Right ventricle myocardium superior (tissue), 1 donor: ENCODE measurements at places on chromosomes 3 and 15.
A peak's percentile ranks its signal among the peaks of the same experiment; 100 is the strongest.

- DNase-seq, result no peak
Measured at GRCh38 chr15:93987068-93987467, 244.3 kb upstream of the MCTP2 start.

DNA sequence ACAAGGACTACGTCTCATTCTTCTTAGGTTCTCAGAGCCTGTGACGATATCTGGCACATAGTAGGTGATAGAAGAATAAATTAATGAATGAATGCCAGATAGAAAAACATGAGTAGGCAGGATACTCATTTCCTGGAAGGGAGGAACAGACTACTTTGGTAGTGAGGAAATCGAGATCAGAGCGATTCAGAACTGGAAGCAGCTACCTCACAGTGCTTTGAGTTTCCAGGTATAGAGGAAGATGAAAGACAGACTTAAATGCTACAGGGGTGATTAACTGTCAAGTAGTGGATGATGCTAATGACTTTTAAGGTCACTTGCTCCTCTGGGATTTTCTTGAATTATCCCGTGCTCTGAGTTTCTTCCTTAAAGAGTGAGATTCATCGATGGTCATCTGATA, 951.5 kb upstream of the CFAP20DC start:
- no peak for DNase-seq

- DNase-seq, result no peak
Measured at GRCh38 chr3:41630708-41631107, 331.2 kb downstream of the ULK4 start.

DNA sequence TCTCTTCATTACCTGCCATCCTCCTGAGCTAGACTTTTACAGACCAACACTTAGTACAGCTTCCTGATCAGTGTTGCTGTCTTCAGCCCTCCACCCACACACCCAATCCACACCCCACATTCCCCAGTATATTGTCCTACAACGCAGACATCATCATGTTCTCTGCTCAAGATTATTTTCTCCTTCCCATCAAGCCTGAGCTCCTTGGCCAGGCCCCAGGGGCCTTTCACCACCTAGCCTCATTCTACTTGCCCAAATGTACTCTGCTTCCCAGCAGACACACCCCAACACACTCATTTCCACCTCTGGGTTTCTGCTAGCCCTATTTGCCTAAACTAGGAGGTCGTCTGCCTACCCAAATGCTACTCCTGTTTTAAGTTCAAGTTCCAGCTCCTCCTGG, 37.0 kb downstream of the DAPK2 start:
- peak; percentile 80 for DNase-seq

DNA sequence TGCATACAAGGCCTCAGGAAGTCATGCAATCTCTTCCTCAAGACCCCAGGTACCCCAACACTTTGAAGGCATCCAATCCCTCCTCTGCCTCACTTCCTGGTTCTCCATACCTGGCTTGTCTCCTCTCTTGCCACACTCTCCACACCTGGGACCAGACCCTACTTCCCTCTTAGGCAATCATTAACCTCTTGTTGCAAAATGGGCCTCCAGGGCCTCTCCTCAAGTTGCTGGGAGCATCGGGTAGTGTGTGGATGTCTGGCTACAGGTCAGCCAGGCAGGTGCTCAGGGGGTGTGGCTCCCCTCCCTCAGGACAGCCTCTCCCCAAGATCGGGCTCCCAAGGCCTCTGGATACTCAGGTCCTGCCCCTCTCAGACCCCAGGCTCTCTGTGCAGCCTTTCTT, 8.6 kb downstream of the PLA2G4E start:
- no peak for DNase-seq

DNA sequence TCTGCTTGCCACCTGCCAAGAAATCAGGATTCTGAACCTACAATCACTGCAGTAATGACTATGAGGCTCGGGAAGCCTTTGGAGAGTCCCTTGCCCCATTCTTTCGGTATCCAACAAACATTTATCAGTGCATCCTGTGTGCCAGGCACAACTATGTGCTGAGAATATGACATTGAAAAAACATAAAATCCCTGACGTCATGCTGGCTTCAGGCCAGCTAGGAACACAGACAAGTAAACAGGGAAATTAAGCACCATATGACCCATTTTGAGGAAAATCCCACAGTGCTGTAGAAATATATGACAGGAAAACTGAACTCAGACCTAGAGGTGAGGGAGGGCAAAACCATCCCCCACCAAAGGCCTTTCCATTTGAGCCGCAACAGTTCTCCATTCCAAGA, 34.1 kb upstream of the DET1 start:
- DNase-seq, result no peak

GRCh38 chr15:25624504-25625177, 185.8 kb upstream of the UBE3A start:
- DNase-seq, result peak; percentile 74

- no peak for DNase-seq
Measured at GRCh38 chr3:156150434-156151066, 30.2 kb downstream of the KCNAB1 start.

DNA sequence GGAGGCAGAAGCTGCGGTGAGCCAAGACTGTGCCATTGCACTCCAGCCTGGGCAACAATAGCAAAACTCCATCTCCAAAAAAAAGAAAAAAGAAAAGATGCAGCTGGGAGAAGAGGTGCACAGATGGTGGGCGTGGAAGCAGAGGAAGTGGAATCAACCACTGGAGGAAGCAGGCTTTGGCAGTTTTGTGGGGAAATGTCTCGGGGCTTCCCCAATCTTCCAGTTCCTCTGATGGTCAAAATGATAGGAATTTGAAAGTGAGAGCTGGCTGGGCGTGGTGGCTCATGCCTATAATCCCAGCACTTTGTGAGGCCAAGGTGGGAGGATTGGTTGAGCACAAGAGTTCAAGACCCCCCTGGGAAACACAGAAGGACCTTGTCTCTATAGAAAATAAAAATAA, 48.1 kb upstream of the SMAD3 start:
- DNase-seq, result no peak

- peak; percentile 88 for DNase-seq
Measured at GRCh38 chr3:52471371-52472238, 16.2 kb downstream of the NISCH start.

GRCh38 chr3:95082191-95082590, 1019.3 kb downstream of the NSUN3 start:
- DNase-seq, result no peak

- DNase-seq, result no peak
Measured at GRCh38 chr3:37129871-37130270, 44.5 kb downstream of the LRRFIP2 start.

GRCh38 chr3:99648516-99648915, 10.1 kb downstream of the COL8A1 start:
- no peak for DNase-seq

DNA sequence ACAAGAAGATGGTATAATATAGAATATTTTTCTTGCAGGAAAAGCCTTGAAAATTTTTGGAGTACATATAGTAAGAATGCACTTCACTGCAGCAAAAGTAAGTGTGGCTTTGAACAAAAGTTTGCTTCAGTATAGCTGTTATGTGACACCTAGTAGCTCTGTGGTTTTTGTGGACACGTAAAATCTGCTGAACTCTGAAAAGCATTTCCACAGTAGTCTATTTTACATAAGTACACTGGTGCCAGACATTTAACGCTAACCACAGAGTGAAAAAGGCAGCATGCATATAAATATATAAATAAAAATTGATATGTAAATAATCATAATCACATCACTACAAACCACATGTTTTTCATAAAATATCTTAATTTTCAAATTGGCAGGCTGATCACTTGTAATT, 39.8 kb downstream of the CGGBP1 start:
- DNase-seq, result no peak

- peak; percentile 22 for DNase-seq
Measured at GRCh38 chr3:12972781-12973702, 100.2 kb downstream of the IQSEC1 start.

GRCh38 chr3:177946048-177946447, 590.2 kb upstream of the KCNMB2 start:
- no peak for DNase-seq

DNA sequence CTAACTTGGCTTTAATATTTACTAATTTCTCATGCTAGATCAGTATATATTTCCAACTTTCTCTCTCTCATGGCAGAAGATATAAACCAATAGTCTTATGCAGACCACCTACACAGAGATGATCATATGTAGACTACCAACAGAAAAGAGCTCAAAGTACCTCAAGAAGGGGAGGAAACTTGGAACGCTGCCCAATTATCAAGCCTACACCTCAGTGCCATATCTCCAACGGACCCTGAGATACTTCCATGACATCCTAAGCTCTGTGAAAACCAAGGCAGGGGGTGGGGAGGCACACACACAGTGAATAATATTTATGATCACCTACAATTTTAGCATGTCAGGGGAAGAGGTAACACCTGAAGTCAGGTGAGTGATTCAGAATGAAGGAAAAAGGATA, 100.6 kb downstream of the STAG1 start:
- DNase-seq, result no peak

DNA sequence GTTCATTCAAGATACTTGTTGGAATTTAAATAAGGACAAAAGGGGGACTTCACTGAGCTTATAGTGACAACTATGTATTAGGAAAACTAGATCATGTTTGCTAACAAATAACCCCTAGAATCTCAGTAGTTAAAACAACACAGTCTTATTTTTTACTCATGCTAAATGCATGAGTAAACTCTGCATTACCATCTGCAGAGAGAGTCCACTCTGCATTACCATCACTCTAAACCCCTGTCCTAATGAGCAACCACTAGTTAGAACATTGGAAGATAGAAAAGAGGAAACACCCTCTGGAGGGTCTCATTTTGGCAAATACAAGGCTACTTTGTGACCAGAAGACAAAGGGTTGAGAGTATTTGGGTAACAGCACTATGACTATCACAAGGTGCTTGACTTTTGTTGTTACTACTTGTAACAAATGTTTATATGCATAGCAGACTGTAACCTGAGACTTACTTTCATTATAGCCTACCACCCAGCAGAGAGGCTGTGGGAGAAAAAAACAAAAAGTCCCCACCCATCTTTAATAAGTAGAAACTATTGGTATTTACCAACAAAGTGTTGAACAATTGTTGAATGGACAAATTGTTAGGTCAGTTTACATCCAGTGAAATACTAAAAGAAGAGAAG, 99.1 kb downstream of the OXSM start:
- no peak for DNase-seq

GRCh38 chr3:20038699-20039465, 1.4 kb upstream of the KAT2B start:
- DNase-seq, result no peak

- no peak for DNase-seq
Measured at GRCh38 chr3:124158168-124158881, 166.4 kb upstream of the ROPN1 start.

GRCh38 chr3:192570821-192571791, 156.2 kb downstream of the FGF12 start:
- peak; percentile 84 for DNase-seq
